ENCODE measurements at places on chromosomes 7 and 10.

- DNase-seq: no peak
Measured at GRCh38 chr10:24485304-24485703, 238.4 kb downstream of the ARHGAP21 start.

DNA sequence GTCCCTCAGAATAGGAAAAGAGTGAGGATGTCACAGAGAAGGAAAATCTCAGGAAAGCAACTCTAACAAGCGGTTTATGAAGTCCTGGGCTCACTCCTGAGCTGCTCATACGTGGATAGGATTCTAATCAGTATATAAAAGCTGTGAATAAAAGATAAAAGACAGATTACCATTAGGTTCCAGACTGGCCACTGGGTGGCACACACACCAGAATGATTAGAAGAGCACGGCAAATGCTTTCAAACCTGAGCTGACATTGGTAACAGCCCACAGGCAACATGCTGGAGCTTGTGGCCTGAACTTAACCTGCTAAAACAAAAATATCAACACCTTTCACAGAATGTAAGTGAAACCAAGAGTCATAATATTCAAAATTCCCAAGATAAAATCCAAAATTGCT lies 370.8 kb downstream of the GRID1 start:
- peak; percentile 9 for DNase-seq

DNA sequence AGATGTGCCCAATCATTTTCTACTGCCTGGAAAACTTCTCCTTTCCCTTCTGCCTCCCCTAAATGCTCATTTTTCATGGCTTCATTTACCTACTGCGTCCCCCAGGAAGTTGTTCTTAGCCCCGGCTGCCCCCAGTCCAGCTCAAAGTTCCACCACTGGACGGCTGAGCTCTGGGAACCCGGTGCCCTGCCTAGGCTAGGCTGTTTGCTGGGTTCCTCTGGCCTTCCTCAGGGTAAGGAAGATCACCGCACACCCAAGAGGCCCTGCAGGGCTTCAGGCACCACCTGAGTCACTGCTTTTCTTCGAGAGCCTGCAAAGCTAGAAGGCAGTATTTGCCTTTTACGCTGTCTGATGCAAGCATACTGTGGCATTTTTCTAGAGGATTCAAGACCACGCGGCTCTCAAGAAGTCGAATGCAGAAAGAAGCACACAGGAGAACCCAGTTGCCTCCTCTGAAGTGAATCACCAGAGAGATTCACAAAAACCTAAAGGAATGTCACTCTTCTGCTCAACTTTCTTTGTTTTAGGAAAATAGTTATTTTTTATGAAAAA lies 46.7 kb upstream of the ZMIZ1 start:
- DNase-seq: no peak

DNA sequence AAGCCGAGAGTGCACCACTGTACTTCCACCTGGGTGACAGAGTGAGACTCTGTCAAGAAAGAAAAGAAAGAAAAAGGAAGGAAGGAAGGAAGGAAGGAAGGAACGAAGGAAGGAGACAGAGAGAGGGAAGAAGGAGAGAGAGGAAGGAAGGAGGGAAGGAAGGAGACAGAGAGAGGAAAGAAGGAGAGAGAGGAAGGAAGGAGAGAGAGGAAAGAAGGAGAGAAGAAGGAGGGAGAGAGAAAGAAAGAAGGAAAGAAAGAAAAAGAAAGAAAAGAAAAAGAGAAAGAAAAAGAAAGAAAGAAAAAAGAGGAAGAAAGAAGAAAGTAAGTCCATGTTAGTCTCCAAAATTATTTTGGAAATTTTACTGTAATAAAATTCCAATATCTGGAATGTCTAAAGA lies 33.4 kb upstream of the RSBN1L start:
- no peak for DNase-seq

DNA sequence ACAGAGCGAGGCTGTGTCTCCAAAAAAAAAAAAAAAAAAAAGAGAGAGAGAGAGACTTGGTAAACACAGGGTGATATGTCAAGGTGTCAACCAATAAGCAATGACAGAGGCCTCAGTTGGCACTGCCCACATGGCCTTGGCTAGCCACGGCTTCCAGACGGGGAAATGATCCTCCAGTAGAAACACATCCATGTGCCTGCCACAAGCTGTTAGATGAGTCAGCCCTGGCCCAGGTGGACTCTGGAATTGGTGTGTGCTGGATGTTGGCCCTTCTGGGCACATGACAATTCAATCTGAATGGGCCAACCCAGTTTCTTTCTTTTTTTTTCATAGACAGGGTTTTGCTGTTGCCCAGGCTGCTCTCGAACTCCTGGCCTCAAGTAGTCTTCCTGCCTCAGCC lies 13.7 kb downstream of the RFC2 start:
- no peak for DNase-seq

GRCh38 chr10:78354101-78354500 lies 320.4 kb downstream of the RPS24 start:
- DNase-seq: no peak

DNA sequence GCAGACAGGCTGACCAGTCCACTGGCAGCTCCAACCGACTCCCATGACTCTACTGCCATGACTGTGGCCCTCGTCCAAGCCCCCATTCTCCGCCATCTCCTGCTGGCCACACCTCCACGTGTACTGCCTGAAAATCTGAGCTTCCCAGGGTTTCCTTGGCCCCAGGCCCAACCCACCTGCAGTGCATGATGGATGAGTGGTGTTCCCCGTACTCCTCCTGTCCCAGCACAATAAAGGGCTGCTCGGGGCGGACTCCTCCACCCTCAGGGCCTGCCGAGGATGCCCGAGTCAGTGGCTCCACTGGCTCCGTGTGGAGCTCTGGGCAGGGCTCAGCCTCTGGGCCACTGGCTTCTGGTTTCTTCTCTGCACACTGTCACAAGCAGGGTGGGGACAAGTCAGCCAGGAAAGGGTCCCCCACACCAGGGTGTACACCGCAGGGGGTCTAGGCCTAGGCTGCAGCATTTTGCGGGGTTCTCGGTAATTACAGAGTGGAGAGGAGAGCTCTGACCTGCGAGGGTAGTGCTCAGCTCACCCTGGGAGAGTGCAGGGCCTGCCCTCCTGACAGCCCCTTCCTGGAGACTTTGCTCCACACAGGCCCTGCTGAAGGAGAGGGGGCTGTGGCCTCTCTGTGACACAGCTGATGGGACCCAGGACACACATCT lies 15.2 kb downstream of the WDR91 start:
- DNase-seq: no peak

DNA sequence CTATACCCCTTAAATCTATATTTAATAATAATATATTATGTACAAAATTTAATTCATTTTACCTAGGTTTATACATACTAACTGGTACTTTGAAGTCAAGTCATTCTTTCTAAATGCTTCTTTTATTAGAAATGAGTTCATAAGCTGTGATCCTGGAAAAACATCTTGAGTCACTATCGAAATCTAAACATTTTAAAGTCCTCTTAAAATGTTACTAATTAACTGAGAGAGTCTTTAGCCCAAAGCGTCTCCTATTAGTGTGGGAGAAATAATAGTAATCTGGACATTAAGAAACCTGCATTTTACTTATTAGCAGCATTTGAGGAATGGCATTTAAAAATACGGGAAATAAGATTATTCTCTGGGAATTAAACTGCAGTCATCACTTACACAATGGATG lies 142.7 kb downstream of the CTNNA3 start:
- no peak for DNase-seq

DNA sequence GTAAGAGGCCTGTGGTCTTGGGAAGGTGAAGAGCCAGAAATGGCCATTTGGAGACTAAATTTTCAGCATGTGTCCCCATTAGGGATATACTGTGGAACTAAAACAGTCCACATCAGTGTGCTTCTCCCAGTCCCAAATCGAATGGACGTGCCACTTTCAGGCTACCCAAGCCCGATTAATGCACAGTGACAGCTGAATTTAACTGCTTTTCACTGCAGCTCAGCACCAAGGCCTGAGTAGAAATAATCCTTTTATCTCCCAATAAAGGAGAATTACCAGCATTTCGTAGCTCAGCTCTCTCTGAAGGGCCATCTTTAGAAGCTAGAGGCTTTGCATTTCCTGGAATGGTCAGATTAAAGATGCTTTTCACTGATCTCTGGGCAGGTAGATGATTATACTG lies 183.3 kb downstream of the NPSR1 start:
- no peak for DNase-seq

GRCh38 chr7:44735403-44736165 lies 13.1 kb upstream of the ZMIZ2 start:
- peak; percentile 63 for DNase-seq

- DNase-seq: no peak
Measured at GRCh38 chr10:58755677-58756076, 243.0 kb downstream of the BICC1 start.

GRCh38 chr7:127417346-127417745 lies 24.8 kb upstream of the ZNF800 start:
- no peak for DNase-seq

DNA sequence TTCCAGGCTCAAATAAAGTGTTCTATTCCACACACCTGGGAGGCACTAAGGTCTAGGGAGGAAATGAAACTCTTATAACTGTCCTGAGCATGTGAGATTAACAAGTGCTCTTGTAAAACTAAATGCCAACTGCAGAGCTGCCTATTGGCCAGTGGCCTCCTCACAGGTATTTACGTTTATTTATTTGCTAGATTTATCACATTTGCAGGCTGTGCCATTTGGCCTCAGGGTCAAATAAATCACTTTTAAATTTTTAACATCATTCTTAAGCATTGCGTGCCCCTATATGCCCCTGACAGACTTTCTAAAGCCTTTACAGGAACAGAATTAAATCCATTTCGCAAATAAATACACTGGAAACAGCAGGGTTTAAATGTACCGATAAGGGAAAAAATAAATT lies 381.8 kb upstream of the NFE2L3 start:
- DNase-seq: no peak

GRCh38 chr7:151080522-151081169 lies at the start of gene FASTK:
Gene FASTK, minus strand, starts transcription at chr7:151080809. Its CDS starts 43 bp downstream, at chr7:151080766.
- DNase-seq: peak; percentile 91

DNA sequence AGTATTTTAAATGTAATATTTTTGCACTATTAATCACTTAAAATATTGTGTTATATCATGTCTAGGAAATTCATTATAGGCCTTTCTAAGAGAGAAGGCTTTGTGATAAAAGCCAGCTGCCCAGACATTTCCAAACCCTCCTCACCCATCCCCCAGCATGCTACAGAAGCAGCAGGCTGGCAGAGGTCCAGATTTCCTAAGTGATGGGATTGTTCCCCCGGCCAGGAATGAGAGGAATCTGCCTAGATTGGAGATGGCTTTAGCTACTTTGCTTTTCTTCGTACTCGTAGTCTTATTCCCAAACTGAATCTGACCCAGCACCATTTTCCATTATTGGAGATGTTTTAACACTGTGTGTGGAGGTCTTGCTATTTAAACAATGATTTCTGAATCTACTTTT lies 29.4 kb downstream of the CDK14 start:
- no peak for DNase-seq

DNA sequence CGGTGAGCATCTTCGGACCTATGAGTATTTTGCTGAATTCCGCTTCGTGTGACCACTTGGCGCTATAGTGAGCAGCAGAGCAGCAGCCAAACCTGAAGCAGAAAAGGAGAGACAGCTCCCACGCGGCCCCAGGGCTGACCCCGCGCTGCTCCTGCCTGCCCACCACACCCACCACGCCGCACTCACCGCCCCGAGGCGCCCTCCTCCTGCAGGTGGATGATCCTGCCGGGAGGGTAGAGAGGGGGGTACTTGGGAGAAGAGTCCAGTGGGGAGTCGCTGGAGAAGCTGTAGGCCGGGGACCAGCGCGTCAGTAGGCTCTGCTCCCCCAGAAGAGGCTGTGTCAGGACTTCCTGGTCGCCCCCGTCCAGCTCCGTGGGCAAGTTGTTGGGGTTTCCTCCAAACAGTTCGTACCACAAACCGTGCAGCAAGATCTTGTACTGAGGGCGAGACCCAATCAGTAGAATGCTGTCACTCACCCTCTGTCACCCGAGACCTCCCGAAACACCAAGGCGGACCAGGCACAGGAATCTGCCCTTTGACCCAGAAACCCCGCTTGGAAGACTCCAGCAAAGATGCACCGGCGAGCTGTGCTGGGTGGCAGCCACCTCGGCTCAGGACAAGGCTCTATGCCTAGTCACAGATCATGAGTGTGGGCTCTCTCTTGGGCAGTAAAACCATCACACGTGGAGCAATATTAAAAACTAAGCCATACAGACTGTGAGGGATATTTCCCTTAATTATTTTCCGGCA lies 37.6 kb downstream of the DAGLB start:
- DNase-seq: no peak

DNA sequence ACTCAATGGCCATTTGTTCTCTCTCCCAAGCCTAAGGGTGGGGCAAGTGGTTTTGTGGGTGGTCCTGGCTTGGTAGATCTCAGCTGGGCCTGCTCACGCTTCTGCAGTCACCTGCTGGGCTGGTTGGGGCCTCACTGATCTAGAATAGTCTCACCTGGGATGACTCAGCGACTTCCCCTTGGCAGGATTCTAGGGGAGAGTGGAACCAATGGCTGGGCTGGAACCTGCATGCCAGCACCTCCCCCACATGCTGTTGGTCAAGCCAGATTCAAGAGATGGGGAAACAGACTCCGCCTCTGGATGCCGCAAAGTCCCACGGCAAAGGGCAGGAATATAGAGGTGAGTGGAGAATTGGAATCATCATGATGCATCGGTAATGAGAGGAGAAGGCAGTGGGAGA lies 292.9 kb upstream of the NPVF start:
- DNase-seq: no peak

DNA sequence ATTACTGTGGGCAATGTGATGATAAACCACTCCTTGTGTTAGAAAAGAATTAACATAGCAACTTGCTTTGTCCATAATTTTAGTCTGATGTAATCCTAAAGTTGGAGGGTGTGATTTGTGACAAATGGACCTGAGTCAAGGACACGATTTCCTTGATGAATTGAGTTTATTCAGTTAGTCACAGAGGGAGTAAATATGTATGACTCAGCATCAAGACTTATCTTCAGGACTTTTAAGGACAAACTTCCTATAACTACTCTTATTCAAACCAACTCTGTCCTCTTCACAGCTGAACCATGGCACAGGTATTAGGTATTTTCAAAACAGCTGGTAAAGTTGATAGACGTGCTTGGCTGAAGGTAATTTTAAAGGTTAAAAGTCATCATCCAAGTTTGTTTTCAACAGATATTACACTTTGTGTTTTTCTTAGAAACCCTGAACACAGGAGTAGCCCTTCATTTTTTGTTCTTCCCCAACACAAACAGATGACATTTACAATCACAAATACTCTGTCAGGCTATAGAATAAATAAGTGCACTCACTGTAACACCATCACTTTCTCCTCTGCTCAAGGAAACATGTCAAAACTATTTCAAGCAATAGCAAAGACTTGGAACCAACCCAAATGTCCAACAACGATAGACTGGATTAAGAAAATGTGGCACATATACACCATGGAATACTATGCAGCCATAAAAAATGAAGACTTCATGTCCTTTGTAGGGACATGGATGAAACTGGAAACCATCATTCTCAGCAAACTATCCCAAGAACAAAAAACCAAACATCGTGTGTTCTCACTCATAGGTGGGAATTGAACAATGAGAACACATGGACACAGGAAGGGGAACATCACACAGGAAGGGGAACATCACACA lies 54.5 kb downstream of the COA1 start:
- no peak for DNase-seq

DNA sequence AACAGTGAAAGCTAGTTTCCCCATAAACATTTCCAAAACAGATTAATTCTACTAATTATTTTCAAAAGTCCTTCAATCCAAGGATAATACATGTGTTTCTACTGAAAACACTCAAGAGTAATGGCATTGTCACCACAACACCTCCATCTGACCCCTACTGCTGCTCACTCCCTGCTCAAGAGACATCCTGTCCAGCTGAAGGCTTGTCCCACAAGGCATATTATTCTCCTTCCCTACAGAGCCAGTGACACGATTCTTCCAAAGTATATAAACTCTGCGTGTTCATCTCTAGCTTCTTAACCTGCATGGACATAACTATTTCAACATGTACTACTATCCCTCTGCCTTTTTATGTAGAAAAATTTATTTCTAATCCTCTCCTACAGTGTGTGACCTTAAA lies 182.1 kb downstream of the CPEB3 start:
- DNase-seq: no peak
